ENCODE measurements at places on chromosomes 2 and 18. TPM values are rescaled to one million over a fixed set of nuclear protein-coding genes. Genes with fewer than 3 reads are reported as not detected.

- H3K27me3 ChIP-seq, result no peaks in the 10 kb centered on the region
- no peak overlapping the region for H3K4me3 ChIP-seq
- H3K36me3 ChIP-seq, result no peaks in the 10 kb centered on the region
- DNase-seq, result no peak
- peaks cover 15% of the 10 kb centered on the region for H3K4me1 ChIP-seq
- no peak overlapping the region for H3K27ac ChIP-seq
Measured at GRCh38 chr2:10233131-10234012, 69.3 kb upstream of the HPCAL1 start.

DNA sequence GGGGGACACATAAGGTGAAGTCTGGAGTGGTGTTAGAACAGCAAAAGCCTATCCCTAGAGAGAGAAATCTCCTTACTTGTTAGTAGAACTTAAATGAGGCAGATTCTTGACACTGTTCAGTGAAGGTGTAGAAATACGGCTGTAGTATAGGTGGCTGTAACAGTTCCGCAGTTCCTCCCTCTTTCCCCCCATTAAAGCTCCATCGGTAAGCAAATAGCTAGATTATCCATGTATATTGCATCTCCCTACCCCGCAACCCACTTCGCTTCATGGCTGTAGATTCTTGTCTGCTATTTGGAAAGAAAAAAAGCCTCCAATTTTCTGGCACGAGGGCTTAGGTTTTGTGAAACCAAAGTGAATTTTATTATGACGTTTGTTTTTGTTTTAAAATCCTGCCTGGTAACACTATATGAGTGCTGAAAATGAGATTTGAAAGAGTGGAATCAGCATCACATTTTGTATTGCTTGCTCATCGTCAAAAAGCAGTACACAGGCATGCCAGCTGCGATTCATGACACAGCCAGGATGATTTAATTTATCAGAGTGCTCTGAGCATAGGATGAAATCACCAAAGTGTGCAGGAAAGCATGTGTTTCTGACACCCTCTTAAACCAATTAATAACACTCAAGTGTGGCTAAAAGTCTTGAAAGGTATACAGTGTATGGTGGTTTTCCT, 1.4 kb downstream of the FAM171B start:
- no peaks in the 10 kb centered on the region for H3K27me3 ChIP-seq
- no peak for DNase-seq
- no peaks in the 10 kb centered on the region for H3K36me3 ChIP-seq
- no peak overlapping the region for H3K27ac ChIP-seq
- peak overlapping the region; percentile 78 for H3K4me3 ChIP-seq

DNA sequence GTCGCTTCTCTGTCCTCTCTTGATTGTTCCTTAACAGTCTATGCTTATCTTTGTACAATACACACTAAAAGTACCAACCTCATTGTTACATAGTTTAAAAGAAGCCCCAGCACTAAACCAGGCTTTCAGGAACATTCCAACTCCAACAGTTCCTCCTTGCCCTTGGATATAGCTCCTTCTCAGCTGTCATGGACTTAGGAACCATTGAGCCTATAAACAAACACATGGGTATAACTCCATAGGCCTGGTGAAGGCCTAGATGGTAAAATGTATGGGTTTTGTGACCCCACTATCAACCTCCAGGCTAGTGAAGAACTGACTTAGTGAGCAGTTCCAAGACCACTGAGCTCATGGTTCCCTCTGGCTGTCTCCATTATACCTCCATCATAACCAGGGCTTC, 74.8 kb upstream of the SLC39A10 start:
- H3K4me1 ChIP-seq, result no peaks in the 10 kb centered on the region
- no peak overlapping the region for H3K27ac ChIP-seq
- H3K27me3 ChIP-seq, result no peaks in the 10 kb centered on the region
- DNase-seq, result no peak
- H3K36me3 ChIP-seq, result no peaks in the 10 kb centered on the region

DNA sequence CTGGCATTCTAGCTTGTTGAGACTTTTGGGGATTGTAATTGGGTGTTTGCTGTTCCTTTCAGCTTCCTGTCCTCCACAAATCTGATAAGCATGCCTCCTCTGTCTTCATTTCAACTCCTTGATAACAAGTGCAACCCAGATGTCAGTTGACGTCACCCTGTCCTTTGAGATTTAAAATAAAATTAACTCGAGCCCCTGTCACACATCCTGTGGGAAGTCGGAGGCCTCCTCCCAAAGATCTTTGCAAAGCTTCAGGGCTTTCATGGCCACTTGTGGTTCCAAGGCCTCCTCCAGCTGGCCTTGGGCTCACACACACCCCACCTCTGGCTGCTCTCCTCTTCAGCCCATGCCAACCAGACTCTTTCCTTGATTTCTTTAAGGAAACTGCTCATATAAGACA, 69.9 kb upstream of the ITGA6 start:
- H3K4me3 ChIP-seq, result no peak overlapping the region
- H3K27ac ChIP-seq, result no peak overlapping the region
- no peaks in the 10 kb centered on the region for H3K27me3 ChIP-seq
- H3K4me1 ChIP-seq, result peaks cover 10% of the 10 kb centered on the region
- no peaks in the 10 kb centered on the region for H3K36me3 ChIP-seq

- DNase-seq, result peak; percentile 35
- no peaks in the 10 kb centered on the region for H3K4me1 ChIP-seq
- H3K36me3 ChIP-seq, result no peaks in the 10 kb centered on the region
- H3K27ac ChIP-seq, result no peak overlapping the region
- H3K27me3 ChIP-seq, result no peaks in the 10 kb centered on the region
Measured at GRCh38 chr2:181281206-181281832, 175.9 kb upstream of the ITGA4 start.

Gene CD8B2
- not detected for polyA plus RNA-seq

Gene LYPD6
- polyA plus RNA-seq, result 0.80 TPM

Gene TEKT4
- not detected for polyA plus RNA-seq

DNA sequence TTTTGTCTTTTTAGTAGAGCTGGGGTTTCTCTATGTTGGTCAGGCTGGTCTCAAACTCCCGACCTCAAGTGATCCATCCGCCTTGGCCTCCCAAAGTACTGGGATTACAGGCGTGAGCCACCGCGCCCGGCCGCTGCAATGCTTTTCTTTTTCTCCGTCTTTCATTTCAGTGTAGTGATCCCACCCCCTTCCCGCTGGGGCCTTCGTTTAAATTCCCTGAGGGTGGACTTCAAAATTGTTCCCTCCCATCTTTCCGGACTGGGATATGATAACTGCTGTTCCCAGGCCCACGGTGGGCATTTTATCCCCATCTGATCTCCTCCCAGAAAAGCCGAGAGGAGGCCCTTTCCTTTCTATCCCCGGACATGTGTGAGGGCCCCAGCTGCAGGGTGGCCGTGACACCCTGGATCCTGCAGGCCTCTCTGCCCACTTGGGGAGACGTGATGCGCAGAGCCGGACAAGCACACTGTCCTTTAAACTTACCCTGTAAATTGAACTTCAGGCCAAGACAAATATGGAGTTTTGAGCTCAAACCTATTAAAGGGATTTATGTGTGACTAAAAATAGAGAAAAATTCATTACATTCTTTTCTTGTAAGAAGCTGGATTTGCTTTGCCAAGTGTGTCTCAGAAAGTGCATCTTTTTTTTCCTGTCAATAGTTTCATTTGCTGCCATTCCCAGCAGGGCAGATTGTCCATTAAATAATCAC, 54.5 kb upstream of the AFF3 start:
- no peaks in the 10 kb centered on the region for H3K36me3 ChIP-seq
- no peaks in the 10 kb centered on the region for H3K27me3 ChIP-seq
- no peak overlapping the region for H3K4me3 ChIP-seq
- H3K4me1 ChIP-seq, result peaks cover 31% of the 10 kb centered on the region

- H3K36me3 ChIP-seq, result no peaks in the 10 kb centered on the region
- H3K27me3 ChIP-seq, result no peaks in the 10 kb centered on the region
- no peak for DNase-seq
- no peak overlapping the region for H3K4me3 ChIP-seq
Measured at GRCh38 chr2:154640000-154640399, 58.5 kb upstream of the KCNJ3 start.

DNA sequence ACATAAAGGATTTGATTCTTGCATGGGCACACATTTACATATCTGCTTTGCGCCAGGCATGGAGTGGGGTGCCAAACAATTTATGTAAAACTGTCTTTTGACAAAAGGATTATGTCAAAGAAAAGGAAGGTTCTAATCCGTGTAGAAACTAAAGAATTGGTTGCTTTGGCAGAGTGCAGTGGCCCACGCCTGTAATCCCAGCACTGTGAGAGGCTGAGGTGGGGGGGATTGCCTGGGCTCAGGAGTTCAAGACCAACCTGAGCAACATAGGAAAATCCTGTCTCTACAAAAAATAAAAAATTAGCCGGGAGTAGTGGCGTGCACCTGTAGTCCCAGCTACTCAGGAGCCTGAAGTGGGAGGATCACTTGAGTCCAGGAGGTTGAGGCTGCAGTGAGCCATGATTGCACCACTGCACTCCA, 1.1 kb upstream of the MTERF4 start:
- H3K4me3 ChIP-seq, result peak overlapping the region; percentile 92
- peaks cover 51% of the 10 kb centered on the region for H3K4me1 ChIP-seq
- no peak for DNase-seq
- H3K27me3 ChIP-seq, result no peaks in the 10 kb centered on the region

- H3K27ac ChIP-seq, result no peak overlapping the region
- no peak for DNase-seq
- no peaks in the 10 kb centered on the region for H3K36me3 ChIP-seq
- no peaks in the 10 kb centered on the region for H3K27me3 ChIP-seq
Measured at GRCh38 chr2:232400256-232401015, 6.2 kb upstream of the ALPG start.

GRCh38 chr2:85714841-85715240, 20.7 kb downstream of the GNLY start:
- H3K4me1 ChIP-seq, result peaks cover 46% of the 10 kb centered on the region
- H3K27me3 ChIP-seq, result no peaks in the 10 kb centered on the region
- no peak overlapping the region for H3K4me3 ChIP-seq
- no peaks in the 10 kb centered on the region for H3K36me3 ChIP-seq
- no peak overlapping the region for H3K27ac ChIP-seq
- no peak for DNase-seq

DNA sequence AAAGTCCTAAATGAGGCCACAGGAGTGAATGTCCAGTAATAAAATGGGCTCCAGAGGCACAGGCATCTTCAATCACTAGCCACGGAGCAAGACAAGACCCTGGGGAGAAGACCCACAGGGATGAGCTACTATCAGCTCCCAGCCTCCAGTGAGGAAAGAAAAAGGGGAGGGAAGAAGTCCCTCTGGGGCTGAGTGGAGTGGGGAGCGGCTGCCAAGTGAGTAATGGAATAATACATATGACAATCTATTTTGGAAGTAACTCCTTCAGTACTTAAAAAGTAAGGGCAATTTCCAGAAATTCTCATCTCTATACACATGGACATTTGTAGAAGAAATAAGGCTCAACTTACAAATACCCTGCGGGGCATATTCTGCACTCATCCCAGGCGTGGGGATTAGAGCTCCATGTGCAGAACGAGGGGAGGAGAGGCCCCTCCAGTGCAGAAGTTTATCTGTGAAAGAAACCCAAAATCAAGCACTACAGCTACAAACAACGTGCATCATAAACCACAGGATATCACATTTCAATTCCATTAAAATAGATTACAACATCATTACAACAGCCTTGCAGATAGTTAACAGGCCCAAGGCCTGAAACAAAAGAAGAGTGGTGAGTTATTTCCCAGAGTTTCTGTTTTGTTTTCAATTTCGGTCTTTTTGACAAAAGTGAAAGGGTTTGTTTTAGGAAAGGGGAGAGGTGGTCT, 84.9 kb downstream of the BCL11A start:
- no peak overlapping the region for H3K27ac ChIP-seq
- H3K4me1 ChIP-seq, result peaks cover 6% of the 10 kb centered on the region
- no peaks in the 10 kb centered on the region for H3K27me3 ChIP-seq
- DNase-seq, result no peak
- no peak overlapping the region for H3K4me3 ChIP-seq
- no peaks in the 10 kb centered on the region for H3K36me3 ChIP-seq

GRCh38 chr2:84175340-84175739, 283.7 kb downstream of the SUCLG1 start:
- H3K27me3 ChIP-seq, result no peaks in the 10 kb centered on the region
- no peak overlapping the region for H3K27ac ChIP-seq
- no peak for DNase-seq
- no peaks in the 10 kb centered on the region for H3K4me1 ChIP-seq
- H3K36me3 ChIP-seq, result no peaks in the 10 kb centered on the region

Gene CHRND
- polyA plus RNA-seq, result not detected

- no peaks in the 10 kb centered on the region for H3K4me1 ChIP-seq
- no peaks in the 10 kb centered on the region for H3K27me3 ChIP-seq
- DNase-seq, result no peak
- H3K27ac ChIP-seq, result no peak overlapping the region
Measured at GRCh38 chr2:216388046-216388884, 16.0 kb upstream of the MARCHF4 start.

DNA sequence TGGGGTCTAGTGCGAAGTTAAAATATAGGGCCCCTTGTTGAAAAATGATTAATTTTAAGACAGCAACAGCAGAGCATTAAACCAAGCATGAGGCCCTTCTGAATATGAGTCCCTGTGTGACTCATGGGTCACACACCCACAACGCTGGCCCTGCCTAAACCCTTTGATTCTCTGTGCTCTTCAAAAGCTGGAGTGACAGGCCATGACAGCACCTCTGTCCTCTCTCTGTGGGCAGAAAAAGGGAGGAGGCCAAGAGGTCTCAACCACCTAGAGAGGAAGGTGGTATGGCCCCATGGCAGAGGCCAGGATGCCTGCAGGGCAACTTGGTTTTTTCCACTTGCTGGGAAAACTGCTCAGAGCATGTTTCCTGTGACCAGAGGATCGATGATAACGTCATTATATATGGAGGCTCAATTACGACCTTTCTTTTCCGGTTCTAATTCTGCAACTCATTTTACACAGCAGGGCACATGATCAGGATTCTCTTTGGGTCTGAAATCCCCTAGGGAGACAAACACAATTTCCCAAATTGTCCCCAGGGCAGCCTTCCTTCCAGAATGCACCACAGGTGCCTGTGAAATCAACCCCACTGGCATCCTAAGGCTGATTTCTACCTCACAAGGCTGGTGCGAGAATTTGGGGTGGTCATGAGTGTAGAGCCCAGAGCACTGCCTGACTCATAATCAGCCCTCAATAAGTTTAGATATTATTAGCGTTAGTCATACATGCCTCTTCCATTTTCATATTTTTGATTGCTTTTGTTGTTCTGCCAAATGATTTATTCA, 102.0 kb upstream of the PPP1CB start:
- no peak overlapping the region for H3K4me3 ChIP-seq
- H3K36me3 ChIP-seq, result no peaks in the 10 kb centered on the region
- H3K4me1 ChIP-seq, result peaks cover 25% of the 10 kb centered on the region
- no peaks in the 10 kb centered on the region for H3K27me3 ChIP-seq
- no peak for DNase-seq

GRCh38 chr2:38370664-38371063, 6.4 kb downstream of the ATL2 start:
- no peaks in the 10 kb centered on the region for H3K27me3 ChIP-seq
- H3K4me3 ChIP-seq, result no peak overlapping the region
- peaks cover 75% of the 10 kb centered on the region for H3K4me1 ChIP-seq
- H3K36me3 ChIP-seq, result no peaks in the 10 kb centered on the region

Gene NCK2
- 61.6 TPM for polyA plus RNA-seq

DNA sequence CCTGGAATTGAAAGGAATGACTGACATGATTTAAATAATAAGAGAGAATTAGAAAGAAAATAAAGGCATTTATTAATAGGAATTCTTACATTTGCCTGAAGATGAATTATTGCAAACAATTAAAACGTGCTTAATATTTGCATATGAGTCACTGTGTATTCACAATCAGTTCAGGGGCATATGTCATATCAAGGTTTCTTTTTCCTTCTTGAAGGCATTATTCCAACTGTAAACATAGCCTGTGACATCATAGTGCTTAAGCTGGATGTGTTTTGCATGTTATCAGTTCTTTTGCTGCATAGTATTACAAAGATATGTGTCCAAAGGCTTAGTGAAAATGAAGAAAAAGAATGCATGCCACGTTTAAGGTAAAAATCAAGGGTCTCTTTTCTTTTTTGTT, 80.8 kb downstream of the MEIS1 start:
- DNase-seq, result peak; percentile 74
- no peak overlapping the region for H3K27ac ChIP-seq
- no peaks in the 10 kb centered on the region for H3K36me3 ChIP-seq
- H3K4me1 ChIP-seq, result no peaks in the 10 kb centered on the region
- no peaks in the 10 kb centered on the region for H3K27me3 ChIP-seq

Gene ZC3H6
- 1.2 TPM for polyA plus RNA-seq

All from stomach (tissue), 19 donors.